ENCODE measurements at places on chromosomes 6 and 20.

GRCh38 chr6:81451787-81452186, 300.7 kb downstream of the TENT5A start:
- DNase-seq, result no peak

DNA sequence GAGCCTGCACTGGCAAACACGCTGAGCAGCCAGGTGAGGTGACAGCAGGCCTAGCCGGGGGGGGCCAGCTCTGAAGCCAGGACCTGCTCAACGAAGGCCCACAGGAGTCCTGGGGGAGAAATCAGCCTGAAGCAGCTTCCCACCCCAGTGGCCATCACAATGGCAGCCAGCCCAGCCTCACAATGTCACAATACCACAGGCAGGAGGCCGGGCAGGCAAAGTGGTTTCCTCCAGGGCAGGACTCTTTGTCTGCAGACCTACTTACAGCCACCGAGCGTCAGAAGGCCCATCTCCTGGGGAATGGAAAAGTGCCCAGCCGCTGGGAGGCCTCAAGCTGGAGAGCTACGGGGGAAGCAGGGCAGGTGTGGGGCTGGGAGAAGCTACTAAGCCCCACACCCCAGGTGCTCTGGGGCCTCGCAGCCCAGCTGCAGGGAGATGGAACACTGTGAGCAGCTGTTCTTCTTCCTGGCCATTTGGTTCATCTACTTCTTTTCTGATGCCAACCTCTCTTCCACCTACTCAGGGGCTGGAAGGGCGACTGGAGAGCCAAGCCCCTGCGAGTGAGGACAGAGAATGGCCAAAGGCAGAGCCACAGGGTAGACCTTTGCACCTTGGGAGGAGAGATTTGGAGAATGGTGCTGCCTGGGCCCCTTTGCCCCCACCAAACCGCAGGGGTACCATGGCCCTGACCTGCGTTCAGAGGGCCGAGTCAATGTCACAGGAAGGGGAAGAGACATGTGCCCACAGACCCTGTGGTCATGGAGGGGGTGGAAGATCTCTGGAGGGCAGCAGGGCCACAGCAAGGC, 22.3 kb upstream of the AVP start:
- DNase-seq, result no peak

- no peak for DNase-seq
Measured at GRCh38 chr6:107115695-107116327, 496 bp upstream of the BEND3 start.

- no peak for DNase-seq
Measured at GRCh38 chr6:86148586-86148985, 505.9 kb upstream of the SYNCRIP start.

DNA sequence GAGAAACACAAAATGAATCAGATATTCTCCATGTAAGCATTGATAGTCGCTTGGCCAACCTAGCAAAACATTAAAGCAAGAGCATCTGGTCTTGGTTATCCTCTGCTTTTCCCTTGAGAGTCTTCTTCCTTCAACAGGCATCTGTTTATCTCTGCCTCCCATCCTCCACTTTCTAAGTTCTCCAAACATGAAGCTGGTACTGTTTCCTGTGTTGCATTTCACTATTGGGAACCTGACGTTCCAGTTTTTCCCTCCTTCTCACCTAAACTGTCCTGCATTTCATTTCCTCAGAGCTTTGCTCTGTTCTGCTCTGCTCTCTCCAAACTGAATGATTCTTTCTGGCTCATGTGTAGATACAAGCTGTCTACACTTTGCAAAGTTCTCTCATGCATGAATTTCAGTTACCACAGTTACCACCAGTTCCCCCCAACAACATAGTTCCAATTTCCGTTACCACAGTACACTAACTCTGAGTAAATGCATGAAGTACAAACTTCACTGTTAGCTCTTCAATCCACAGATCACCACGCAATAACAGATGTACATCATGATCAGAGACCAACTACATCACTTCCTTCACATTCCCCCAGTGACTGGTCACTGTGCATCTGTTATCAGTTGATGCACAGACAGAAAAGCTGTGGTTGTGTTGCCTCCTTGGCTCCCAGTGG, 86.7 kb upstream of the F13A1 start:
- no peak for DNase-seq

DNA sequence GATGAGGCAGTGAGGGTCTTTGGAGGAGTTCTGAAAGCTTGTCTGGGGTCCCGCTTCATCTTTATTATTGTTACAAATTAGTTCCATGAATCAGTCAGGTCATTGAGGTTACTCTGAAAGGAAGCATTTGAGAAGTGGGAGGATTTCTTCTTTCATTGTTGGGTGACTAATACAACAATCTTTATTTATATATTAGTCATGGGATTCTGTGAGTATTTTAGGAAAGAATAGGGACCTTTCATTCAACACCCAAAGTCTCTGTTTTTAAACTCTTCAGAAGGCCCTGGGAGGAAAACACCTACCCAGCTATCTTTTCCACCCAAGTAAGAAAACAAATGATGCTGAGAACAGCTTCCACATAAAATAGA, 98.3 kb downstream of the SOD2 start:
- no peak for DNase-seq

DNA sequence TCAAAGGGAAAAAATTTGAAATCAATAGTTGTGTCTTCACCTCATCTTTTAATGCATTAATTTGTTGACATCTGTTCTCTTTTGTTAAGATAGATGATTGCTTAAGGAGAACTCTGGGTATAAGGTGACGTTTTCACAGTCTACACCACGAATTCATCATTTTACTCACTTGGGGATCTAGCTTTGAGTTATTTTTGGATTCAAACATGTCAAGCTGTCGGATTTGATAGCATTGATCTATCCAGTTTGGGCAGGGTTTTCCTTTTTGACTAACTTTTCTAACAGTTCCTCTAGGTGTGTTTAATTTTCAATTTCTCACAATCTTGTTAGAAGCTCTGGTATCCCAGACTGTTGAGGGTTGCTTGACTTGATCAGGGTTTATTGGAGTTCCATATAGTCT, 49.6 kb downstream of the HECA start:
- DNase-seq, result no peak

- no peak for DNase-seq
Measured at GRCh38 chr6:140156131-140156530, 781.7 kb upstream of the CITED2 start.

DNA sequence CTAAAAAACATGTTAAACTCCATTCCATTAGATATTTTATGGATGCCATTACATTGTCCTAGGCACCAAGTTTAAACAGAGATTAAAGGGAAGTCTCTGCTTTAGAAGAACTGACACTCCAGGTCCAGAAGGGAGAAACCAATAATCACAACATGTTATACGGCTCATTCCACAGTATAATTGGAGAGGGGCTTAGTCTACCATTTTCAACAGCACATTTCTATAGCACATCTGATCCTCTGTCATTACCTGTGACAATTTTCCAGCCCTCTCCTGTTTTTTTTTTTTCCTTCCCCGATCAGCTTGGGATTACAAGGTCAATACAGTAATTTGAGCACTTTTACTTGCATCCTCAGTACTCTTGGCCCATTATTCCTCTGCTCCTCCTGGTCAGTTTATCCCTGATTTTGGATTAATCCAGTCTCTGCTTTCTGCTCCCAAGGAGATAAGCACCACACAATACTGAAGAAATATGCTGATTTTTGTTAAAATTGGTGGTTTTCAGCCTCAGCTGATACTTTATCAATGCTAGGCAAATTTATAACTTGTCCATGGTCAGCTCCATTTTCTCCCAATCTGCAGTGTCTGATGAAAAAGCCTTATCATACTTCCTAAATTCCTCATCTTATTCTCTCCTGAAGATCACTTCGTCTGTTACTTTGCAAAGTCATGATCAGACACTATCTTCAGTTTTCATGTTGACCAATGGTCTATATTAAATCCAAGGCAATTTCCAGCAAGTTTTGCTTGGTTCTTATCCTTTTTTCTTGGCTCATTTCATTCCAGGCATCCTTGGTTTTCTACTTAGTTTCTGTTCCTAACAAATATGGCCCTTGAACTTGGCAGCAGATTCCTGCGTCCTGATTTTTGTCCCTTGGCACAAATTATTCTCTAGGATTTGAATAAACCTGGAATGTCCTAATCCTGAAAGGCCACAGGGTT, 30.8 kb upstream of the SYNCRIP start:
- no peak for DNase-seq

DNA sequence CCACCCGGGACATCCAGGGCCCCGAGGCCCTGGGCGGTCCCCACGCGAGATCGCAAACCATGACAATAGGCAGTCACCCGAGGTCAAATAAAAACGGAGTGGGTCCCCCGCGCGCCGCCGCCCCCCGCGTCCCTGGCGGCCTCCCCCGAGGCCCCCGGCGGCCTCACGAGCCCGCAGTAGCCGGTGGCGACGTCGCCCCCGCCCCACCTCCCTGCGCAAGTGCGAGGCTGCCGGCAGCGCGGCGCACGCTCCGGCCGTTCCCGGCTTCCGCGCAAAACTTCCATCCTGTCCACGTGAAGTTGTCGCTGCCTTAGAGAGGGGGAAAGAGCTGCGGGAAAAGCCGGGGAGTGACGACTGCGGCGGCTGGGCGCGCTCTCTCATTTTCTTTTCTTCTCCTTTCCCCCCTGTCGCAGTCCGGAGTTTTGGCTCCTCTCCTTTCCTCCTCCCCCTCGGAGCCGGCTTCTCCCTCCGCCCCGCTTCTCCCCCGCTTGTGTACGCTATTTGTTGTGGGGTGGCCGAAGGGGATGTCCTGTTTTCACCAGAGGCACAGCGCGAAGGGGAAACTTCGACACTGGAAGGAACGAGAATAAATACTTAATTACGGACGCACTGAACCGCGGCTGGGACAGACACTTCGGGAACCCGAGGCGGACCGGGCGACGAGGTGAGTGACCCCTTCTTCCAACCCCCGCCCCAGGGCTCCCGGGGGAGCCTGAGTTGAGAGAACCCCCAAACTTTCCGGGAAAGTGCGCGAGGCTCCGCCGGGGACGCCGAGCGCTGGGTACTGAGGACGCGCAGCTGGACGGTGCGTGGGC, at the start of gene EYA4:
Gene EYA4, plus strand, starts transcription at position 272 of the 815 bp plus-strand sequence. CDS start 33,424 bp downstream, outside the sequence.
- DNase-seq, result no peak

- DNase-seq, result no peak
Measured at GRCh38 chr6:126788861-126789365, 329.6 kb upstream of the RSPO3 start.

GRCh38 chr20:32429745-32430360, 71.7 kb downstream of the ASXL1 start:
- no peak for DNase-seq

DNA sequence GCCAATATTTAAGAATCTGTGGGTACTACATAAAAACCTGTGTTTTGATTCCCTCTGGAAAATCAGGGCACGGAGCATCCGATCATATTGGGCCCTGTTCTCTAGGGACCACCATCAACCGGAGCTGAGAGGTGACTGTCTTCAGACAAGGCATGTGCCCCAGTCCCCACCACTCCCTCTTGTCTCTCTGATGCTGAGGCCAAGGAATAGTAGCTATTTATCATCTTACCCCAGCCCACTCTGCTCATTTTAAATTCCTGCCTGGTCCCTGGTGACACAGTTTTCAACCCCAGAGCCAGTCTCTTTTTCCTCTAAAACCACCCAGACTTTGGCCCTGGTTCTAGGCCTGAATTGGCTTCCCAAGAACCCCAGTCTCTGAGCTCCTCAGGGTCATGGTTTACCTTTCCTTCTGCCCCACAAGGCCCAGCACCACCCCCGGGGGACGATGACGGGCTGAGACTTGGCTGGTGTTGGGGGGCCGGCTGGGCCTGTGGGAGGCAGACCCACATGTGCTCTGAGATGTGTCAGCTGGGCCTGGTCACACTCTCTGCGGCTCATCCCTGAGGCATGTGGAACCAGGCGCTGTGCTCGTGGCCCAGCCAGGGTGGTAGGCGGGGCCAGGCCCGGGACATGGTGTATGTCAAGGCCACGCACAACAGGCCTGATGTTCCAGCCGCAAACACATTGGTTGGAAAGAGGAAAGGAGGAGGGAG, 114.4 kb downstream of the CEBPB start:
- DNase-seq, result no peak

DNA sequence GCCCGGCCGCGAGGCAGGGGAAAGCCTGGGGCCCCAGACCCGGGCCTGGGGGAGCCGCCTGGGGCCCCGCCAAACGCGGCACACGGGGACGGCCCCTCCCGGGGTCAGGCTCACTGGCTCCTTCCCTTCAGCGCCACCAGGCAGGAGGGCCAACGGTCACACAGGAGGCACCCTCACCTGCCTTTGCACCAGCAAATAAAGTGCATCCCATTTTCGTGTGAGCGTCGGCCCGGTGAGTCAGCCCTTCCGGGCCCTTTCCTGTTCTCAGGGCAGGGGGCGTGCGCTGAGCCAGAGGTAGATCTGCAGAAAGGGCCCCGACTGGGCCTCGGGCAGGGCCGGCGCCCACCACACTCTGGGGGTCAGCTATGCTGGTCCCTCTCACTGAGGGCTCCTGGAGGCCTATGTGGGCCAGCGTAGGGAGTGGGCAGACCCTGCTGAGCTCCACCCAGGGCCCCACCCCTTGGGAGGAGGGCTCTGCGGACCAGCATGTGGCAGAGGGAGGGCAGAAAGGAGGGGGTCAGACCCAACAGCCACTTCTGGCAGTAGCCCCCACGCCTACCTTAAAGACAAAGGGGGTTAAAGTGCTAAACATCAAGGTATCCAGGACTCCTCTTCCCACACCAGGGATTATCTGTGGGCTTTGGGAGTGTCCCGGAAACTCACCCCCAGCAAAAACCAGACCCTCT, 931 bp upstream of the UCKL1 start:
- no peak for DNase-seq

GRCh38 chr20:20837574-20838021, 125.2 kb upstream of the RALGAPA2 start:
- no peak for DNase-seq

DNA sequence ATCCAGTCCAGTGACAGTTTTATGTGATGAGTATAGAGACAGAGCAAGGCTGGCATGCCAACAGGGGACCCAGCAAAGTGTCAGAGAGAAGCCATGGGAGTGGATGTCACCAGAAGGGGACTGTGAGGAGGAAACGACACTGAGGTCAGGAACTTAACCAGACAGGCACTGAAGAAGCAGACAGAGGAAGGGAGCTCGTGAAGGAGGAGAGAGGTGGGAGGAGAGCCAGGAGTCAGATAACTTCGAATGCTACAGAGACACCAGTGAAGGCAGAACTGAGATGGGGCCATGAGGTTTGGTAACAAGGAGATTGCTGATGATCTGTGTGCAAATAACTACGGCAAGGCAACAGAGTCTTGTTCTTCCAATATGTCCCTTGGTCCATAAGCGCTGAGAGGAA, 211.1 kb upstream of the FOXA2 start:
- DNase-seq, result no peak

DNA sequence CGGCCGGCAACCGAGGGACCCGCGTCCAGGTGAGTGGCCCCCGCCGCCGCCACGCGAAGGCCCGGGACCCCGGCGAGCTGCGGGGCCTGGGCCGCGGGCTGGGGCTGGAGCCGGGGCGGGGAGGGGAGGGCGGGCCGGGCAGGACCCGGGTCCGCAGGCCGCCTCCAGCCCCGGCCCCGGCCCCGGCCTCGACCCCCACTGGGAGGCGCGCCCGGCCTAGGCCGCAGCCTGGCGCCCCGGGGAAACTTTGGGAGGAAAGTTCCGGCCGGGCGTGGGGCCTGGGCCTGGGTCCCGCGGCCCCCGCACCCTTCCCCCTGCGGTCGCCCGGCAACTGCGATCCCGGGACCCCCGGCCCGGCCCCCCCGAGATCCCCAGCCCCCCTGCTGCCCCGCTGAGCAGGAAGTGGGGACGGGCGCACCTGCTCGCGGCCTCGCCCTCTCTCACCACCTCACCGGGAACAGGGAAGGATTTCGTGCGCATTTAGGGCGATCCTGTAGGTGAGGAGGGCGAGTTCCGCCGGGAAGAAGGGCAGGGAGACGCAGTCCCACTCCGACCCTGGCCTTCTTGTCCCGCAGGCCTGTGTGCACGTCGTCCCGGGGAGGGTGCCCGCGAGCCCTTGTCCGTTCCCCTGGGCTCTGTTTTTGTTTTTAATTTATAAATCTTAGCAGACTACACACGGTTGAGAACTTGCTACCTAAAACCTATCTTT, 402 bp downstream of the OSBPL2 start:
- DNase-seq, result no peak

GRCh38 chr6:46500382-46500781, 9.1 kb upstream of the RCAN2 start:
- DNase-seq, result no peak
